ENCODE measurements at places on chromosomes 7 and 10.
A peak's percentile ranks its signal among the peaks of the same experiment; 100 is the strongest.

DNA sequence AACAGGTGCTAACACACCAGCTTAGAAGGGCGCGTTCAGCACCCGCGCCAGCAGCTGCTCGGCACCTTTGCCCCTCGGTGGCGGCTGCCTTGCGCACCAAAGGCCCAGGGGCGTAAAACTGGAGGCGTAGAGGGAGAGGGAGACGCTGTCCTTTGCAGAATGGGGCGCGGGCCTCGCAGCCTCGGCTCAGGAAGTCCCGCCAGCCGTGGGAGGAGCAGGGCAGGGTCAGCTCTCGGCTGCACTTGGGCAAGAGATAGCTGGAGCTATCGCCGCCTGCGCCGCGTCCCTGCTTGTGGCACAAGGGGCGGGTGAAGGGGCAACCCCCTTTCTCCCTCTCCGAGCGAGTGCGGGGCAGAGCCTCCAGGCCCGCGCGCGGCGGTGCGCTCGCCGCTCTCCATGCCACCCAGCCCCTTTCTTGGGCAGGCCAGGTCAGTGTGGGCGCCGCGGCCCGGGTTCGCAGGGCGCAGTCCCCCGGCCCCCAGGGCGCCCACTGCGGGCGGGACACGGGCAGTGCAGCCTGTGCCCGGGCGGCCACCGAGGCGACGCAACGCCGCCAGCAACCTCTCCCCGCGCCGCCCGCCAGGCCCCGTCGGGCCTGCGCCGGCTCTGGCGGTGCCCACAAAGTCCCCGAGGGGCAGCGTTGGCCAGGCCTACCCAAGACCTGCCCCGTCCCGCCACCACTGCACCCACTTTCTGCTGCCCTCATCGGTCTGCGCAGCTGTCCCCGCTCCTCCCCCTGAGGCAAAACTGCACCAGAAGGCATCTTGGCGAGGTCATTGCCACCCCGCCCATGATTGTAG, 4.1 kb downstream of the NEUROD6 start:
- DNase-seq = no peak

GRCh38 chr10:101965075-101965765, 90.8 kb downstream of the ARMH3 start:
- no peak for DNase-seq

- no peak for DNase-seq
Measured at GRCh38 chr7:126487728-126488442, 764.9 kb downstream of the GRM8 start.

GRCh38 chr7:30474893-30475292, 3.7 kb downstream of the NOD1 start:
- DNase-seq = no peak

GRCh38 chr10:114539623-114540022, 118.5 kb downstream of the ABLIM1 start:
- no peak for DNase-seq

- DNase-seq = no peak
Measured at GRCh38 chr10:19651549-19651948, 164.7 kb upstream of the PLXDC2 start.

DNA sequence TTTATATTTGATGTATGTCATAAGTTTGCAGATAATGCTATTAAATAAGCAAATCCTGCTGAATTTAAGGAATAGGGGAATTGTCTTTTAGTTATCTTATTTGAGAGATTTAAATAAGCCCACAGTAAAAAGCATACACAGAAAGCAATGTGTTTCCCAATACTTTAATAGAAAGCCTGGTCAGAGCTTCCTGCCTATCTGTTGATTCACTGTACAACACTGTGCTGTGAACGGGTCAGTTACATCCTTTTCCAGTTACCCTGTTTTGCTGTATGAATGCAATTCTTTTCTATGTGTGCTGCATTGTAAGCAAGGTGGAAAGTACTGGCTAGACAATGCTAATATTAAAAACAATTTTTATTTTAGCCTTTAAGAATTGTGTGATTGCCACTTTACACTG, 81.2 kb downstream of the ANKRD7 start:
- no peak for DNase-seq

DNA sequence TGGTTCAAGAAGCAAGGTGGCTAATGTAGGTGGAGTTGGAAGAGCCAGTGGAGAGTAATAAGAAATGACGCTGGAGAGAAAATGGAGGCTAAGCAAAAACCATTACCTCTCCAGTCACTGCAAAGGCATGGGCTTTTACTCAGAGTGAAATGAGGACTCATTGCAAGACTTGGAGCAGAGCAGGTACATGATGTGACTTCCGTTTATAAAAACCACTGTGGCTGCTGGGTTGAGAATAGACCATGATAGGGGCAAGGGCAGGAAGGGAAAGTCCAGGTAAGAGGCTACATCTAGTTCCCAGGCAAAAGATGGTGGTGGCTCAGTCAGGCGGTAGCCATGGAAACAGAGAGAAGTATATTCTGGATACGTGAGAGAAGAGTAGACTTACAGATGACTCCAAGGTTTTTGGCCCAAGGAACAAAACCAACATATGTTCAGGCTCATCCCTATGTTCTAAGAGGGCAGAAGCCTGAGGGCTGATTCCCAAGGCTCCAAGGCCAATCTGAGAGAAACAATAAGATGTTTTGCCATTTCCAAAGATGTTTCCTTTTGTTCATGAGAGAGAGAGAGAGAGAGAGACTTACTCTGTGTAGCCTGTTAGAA, 21.5 kb upstream of the PDE1C start:
- no peak for DNase-seq

GRCh38 chr10:103845972-103846371, 9.4 kb downstream of the SH3PXD2A start:
- peak; percentile 73 for DNase-seq

GRCh38 chr10:99235658-99236626, at the start of gene HPSE2:
HPSE2 (minus strand) TSS chr10:99235852.
- peak; percentile 18 for DNase-seq

DNA sequence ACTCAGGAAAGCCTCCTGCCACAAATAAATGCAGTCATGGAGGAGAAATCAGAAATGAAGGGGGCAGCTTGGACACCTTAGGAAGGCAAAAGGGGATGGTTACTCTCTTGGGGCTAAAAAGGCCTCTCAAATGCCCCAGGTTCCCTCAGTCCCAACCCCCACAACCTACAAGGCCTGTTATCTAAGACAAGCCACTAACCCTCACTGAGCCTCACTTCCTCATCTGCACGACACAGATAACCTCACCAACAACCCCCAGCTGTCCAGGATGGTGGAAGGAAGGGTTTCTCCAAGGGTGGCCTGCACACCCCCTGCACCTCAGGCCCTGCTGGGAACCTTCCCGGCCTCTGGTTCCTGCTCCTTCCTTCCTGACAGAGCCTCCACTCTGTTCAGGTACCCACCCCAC, 29.2 kb downstream of the SORBS1 start:
- DNase-seq = no peak

GRCh38 chr7:100874300-100874576, 665 bp upstream of the SRRT start:
- DNase-seq = no peak

GRCh38 chr10:106872176-106872575, 292.3 kb downstream of the SORCS1 start:
- no peak for DNase-seq

DNA sequence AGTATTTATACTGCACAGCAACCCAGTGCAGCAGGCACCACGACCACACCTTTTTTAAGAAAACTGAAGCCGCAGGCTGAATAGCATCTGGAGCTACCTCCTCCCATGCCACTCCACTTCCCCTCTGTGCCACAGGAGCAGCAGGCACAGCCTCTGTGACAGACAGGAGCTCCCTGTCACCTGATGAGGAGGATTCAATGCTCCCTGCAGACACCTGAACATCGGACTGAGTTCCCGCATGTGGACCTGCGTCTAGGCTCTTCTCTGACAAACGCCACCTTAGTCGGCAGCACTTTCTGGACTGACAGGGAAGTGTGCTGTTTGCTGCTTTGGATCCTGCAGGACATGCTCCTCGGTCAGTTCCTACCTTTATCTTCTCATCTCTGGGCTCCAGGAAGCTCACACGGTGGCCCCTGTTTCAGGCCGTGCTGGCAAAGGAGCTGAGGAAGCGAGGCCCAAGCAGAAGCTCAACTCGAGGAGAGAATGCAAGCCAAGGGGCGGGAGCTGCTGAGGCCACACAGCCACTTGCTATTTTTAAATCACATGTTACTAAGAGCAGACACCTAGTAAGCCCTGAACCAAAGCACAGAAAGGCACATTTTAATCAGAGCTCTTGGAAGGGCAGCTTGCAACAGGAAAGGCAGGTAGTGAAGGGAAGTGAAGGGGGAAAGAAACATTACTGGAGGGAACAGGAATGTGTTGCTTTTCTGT, 56.6 kb downstream of the VOPP1 start:
- DNase-seq = no peak

- no peak for DNase-seq
Measured at GRCh38 chr7:33392148-33392547, 262.8 kb downstream of the BBS9 start.

DNA sequence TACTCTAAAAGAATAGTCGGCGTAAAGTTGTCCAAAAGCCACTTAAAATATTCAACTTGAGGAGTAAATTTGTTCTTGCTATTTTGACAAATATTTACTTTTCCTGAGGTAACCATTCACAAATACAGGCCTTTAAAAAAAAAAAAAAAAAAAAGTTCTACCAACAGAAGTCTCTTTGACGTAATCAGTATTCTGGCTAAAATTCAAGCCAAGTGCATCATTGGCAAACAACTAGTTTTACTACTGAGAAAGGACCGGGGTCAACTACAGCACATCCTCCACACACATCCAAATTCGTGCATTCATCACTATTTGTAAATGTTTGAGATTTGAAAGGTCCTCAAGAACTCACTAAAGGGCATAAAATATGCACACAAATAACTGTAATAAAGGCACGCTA, 2.0 kb downstream of the OAT start:
- no peak for DNase-seq

- DNase-seq = no peak
Measured at GRCh38 chr7:141221007-141221612, 147.2 kb downstream of the TMEM178B start.

DNA sequence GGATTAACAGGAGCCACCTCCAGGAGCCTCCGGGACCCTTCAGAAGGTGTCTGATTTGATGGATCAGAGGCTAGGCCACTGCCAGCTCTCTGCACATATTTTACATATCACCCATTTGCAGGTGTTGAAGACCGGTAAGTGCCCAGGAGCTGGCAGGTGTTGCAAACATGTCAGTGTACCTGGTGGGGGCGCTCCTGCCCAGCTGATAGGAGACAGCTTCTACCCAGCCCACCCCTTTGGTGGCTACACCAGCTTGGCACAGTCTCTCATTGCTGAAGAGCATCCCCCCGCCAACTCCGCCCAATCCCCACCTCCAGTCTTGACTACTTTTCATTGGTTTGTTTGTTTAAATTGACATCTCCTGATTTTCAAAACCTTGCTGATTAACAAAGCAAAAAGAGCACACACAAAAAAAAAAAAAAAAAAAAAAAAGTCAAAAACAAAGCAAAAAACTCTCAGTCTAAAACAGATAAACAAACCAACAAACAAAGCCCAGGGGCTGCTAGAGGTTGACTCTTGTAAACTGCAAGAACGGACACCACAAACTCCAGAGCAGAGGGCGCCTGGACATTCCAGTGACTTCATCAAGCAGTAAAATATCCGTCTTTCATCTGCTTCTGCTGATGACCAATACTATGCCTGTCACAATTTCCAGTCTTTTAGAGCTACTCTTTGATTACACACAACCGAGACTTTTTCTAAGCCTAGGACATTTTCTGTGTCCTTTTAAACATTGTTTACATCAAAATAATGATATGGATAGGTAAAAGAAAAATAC, 275.3 kb downstream of the NRG3 start:
- DNase-seq = no peak

DNA sequence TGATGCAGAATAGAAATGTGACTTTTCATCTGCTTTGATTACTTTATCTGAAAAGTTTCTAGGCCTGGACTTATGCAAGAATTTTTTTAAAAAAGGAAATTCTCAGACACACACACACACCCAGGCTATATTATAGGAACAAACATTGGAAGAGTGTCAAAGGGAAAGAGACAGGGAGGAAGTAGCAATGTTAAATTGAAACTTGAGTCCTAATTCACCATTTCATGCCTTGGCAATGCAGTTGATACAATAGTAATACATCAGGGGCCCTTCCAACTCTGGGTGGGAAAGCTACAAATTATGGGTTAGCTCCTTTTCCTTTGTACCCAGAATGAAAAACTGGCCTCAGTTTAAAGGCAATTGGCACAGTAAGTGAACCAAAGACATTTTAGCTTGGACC, 258.0 kb upstream of the LYZL1 start:
- DNase-seq = no peak

DNA sequence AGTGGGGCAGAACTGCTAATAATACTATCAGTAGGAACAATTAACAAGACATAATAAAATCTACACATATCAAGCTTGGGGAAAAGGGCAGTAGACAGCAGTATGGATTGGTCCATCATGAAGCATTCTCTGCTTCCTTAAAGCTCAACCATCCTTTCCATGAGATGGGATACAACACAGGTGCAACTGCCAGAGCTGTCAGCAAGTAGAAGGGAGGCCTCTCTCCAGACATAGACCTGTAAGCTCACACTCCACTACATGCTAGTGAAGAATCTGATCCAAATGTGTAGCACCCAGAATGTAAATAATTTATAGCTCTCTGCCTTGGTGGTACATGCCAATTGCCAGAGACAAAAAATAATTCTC, 41.5 kb upstream of the ANAPC16 start:
- no peak for DNase-seq

DNA sequence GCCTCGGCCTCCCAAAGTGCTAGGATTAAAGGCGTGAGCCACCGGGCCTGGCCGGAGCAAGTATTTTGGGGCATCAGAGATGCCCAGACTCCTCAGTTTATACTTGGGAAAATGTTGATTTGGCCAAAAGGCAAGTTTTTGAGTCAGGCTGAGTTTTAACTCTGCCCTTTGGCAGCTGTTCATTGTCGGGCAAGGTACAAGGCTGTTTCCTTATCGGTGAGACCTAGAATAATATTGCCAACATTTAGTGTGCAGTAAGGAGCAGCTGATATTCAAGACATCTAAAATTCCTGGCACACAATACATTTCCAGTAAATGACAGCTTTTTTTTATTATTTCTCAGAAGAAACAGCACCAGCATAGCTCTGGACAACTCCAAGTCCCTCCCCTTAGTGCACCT, 147.6 kb upstream of the C7orf33 start:
- DNase-seq = peak; percentile 59

DNA sequence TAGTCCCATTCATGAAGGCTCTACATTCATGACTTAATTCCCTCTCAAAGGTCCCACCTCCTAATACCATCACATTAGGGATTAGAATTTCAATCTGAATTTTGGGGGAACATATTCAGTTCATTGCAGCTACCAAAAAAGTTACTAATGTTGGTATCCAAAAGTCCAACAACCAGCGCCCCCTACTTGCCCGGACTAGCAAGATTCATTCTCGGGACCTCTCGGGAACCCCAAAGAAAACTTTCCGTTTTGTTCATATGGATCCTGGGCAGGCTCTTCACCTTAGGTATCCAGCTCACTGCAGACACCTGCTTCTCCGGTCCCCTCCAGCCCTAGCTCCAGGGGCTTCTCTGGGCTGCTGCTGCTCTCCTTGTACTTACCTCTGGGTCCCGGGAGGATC, 8.9 kb upstream of the GRK5 start:
- no peak for DNase-seq

DNA sequence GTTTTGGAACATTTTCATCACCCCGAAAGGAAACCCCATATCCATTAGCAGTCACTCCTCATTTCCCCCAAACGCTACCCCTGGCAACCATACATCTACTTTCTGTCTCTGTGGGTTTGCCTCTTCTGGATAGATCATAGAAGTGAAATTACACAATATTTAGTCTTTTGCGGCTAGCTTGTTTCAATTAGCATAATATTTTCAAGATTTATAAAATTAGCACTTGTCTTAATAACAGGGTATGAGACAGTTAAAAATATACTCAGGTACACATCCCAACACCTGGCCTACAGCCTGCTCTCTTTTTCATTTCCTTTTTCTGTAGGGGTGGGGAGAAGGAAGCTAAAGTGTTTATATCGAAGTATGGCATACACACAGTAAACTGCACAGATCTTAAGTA, 81.4 kb upstream of the LRGUK start:
- DNase-seq = no peak

Data from colonic mucosa (tissue), 4 donors.